ENCODE measurements at places on chromosomes 6 and 20. TPM values are rescaled to one million over a fixed set of nuclear protein-coding genes. Genes with fewer than 3 reads are reported as not detected.

Gene SPTLC3
- total RNA-seq = 18.7 TPM

- peaks cover 74% of the 10 kb centered on the region for H3K36me3 ChIP-seq
- no peak overlapping the region for H3K27ac ChIP-seq
- no peak for DNase-seq
- H3K4me1 ChIP-seq = peaks cover 13% of the 10 kb centered on the region
- H3K27me3 ChIP-seq = no peaks in the 10 kb centered on the region
- H3K4me3 ChIP-seq = no peak overlapping the region
These were observed 166.8 kb downstream of the DST start for GRCh38 chr6:56475736-56476457.

DNA sequence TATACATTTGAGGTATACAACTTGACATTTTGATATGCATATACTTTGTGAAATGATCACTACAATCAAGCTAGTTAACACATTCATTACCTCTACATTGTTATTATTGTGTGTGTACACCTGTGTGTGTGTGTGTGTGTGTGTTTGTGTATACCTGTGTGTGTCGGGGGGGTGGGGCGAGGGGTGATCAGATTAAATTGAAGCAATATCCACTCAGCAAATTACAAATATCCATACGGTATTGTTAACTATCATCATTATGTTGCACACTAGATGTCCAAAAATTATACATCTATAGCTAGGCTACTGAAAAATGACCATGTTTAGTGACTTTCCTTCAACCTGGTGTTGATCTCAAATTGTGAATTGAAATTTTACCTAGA is 1.8 kb downstream of the RHAG start:
- H3K4me3 ChIP-seq = no peak overlapping the region
- H3K27me3 ChIP-seq = no peaks in the 10 kb centered on the region
- no peaks in the 10 kb centered on the region for H3K4me1 ChIP-seq

DNA sequence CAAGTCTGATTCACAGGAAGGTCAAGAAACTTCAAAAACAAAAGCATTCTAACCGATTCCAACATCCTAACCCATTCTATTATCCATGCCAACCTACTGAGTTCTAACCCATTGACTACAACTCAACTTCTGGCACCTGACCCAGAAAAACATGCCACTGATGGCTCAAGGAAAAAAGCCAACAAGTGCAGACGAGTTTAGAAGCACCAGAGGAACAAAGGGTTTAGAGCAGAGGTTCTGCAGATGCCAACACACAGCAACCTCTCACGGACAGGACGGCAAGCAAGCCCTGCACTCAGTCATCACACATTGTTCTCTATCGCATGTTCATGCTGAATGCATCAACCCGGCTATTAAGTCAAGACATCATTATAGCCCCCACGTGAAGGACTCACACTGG is 25.2 kb upstream of the MC3R start:
- H3K27me3 ChIP-seq = peaks cover 4% of the 10 kb centered on the region
- DNase-seq = no peak
- H3K36me3 ChIP-seq = no peaks in the 10 kb centered on the region

DNA sequence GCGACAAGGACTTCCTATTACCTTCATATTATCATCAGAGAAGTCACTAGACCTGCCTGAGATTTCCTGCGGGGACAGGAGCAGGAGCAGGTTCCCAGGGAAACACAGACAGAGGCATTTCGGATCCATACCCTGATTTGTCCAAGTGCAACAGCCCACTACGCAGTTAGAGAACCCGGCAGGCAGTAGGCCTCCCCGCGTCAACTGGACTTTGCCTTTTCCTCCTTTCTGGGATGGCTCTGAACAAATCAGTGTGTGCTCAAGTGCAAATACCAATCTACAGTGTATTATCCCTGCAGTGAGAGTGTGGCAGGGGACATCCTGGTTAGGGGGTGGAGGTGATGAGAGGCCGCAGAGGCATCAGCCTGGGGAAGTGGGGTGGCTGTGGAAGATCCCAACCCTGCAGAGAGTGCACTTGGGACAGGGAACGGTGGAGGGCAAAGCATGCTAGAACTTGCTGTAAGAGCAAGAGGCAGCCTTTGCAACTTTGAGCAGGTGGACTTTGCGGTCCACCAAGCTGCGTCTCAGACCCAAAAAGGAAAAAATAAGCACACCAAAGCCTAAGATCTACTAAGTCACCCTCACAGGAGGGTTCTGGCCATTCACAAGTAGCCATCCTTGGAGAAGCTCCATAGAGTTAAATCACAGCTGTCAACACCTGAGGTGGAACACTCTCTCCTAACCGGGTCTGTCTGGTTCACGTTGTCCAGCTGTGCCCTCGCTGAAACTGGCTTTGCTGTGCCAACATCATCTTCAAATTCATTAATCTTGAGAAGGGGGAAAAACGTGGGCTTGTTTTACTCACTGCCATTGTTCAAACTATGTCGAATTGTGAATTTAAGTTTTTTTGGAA is 159.1 kb downstream of the ZDHHC14 start:
- H3K27ac ChIP-seq = no peak overlapping the region
- peaks cover 32% of the 10 kb centered on the region for H3K4me1 ChIP-seq
- H3K36me3 ChIP-seq = no peaks in the 10 kb centered on the region

DNA sequence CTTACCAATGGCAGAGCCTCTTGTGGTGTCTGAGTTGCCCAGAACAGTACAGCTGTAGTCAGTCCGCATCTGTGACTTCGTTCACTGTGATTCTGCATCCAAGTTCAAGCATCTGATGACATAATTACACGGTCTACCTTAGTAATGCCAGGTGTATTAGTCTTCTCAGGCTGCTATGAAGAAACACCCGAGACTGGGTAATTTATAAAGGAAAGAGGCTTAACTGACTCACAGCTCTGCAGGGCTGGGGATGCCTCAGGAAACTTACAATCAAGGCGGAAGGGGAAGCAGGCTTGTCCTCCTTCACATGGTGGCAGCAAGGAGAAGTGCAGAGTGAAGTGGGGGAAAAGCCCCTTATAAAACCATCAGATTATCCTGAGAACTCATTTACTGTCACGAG is 163.9 kb upstream of the SULF2 start:
- H3K36me3 ChIP-seq = no peaks in the 10 kb centered on the region
- no peaks in the 10 kb centered on the region for H3K27me3 ChIP-seq
- no peak for DNase-seq
- no peak overlapping the region for H3K27ac ChIP-seq
- no peaks in the 10 kb centered on the region for H3K4me1 ChIP-seq

GRCh38 chr6:71333050-71333449 is 44.4 kb downstream of the OGFRL1 start:
- no peaks in the 10 kb centered on the region for H3K27me3 ChIP-seq
- H3K27ac ChIP-seq = no peak overlapping the region
- H3K4me3 ChIP-seq = no peak overlapping the region
- no peaks in the 10 kb centered on the region for H3K36me3 ChIP-seq
- peaks cover 28% of the 10 kb centered on the region for H3K4me1 ChIP-seq

DNA sequence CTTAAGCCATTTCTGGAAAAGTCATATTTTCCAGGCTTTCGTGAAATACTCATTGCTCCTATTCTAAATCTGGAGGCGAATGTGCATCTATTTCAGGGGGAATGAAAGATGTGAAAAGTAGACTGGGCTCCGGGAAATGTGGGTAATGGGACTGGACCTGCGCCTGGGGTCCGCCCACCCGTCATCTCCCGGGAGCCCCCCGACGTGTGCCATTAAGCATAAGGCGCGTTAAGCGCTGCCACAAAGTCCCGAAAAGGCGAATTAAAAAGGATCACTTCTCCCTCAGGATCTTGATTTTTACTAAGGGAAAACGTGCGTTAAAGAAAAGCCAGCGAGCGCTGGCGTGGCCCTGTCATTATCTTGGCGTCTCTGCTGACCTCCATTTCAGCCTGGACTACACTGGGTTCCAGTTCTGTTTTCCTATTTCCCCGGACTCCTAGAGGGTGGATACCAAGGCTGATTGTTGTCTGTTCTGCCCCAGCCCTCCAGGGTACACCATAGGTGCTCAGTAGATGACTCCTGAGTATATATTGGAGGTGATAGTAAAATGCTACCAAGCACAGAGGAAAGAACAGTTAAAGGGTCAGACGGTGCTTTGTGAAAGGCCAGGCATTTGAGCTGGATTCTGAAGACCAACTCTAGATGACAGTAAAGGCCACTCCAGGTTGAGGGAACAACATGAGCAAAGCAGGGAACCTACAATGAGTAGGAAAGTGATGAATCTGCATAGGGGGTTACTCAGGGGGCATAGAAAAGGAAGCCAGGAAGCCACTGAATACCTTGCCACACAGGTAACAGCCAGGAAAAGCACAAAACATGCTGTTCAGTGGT is 89.2 kb upstream of the ARID1B start:
- peaks cover 16% of the 10 kb centered on the region for H3K4me1 ChIP-seq
- DNase-seq = peak; percentile 47
- H3K36me3 ChIP-seq = no peaks in the 10 kb centered on the region
- H3K4me3 ChIP-seq = peak overlapping the region; percentile 75
- H3K27ac ChIP-seq = peak overlapping the region; percentile 89
- no peaks in the 10 kb centered on the region for H3K27me3 ChIP-seq

DNA sequence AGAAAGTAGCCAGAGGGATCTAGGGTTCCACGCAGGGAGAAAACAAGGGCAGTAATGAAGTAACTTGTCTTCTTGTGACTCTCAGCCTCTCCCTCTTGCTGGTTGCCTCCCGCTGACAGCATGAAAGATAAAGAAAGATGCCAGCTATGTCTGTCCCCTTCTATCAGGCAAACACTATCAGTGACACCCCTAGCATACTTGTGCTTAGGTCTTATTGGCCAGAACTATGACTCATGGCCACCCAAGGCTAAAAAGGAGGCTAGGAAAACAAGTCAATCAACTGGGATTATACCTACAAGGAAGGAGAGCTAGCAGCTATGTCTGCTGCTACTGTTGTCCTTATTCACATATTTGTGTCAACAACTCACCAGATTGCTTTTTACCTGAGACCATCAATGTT is 206.8 kb upstream of the SOX4 start:
- H3K27ac ChIP-seq = no peak overlapping the region
- H3K4me3 ChIP-seq = no peak overlapping the region
- no peaks in the 10 kb centered on the region for H3K4me1 ChIP-seq
- H3K36me3 ChIP-seq = no peaks in the 10 kb centered on the region

DNA sequence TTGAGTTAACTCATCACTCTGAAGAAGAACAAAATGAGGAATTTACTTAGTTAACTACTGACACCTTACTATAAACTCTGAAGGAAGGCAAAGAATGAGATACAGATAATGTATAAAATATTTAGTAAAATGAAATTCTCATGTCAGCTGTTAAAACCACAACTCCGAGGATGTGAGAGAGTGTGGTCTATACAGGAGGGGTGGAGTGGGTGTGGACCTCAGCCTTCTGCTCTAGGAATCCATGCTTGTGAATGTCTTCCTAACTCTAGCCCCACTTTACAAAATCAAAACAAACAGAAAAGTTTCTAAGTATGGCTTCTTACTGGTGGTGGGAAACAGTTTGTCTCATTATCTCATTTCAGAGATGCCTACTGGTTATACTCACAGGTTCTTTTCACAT is 14.2 kb downstream of the PPP1R14C start:
- peaks cover 12% of the 10 kb centered on the region for H3K4me1 ChIP-seq
- no peak for DNase-seq
- no peak overlapping the region for H3K4me3 ChIP-seq
- no peak overlapping the region for H3K27ac ChIP-seq
- no peaks in the 10 kb centered on the region for H3K36me3 ChIP-seq
- peaks cover 4% of the 10 kb centered on the region for H3K27me3 ChIP-seq

DNA sequence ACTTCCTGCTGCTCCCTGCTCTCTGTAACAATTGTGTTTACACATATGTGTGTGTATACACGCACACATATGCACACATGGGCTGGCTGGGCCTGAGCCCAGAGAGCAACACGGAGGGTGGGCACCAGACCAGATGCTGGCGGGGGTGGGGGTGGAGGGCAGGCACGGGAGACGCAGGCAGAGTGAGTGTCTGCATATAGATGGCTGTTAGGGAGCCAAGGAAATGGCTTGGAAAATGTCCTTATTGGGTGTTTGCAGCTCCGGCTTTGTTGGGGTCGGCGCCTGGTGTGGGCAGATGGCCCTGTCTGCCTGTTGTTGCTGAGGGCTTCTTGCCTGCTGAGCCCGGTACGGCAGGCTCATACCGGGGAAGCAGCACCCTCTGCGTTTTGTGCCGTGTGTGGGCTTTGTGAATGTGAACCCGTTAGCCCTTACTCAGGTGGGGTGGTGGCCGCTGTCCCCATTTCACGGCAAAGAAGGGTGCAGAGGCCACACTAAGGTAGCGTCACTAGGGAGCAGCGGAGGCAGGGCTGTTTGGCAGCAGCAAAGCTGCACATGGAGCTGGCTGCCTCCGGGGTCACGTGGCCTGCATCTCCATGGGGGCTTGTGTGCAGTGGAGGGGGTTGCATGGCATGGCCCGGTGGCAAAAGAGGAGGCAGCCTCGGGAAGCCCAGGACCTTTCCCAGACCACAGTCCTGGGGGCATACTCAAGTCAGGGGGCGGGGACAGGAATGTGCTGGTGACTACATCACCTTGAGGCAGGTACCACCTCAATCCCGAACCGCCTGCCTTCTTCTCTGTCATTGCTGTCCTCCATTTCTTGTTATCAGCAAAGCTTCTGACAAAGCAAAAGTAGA is 47.4 kb upstream of the SRF start:
- H3K4me3 ChIP-seq = no peak overlapping the region
- peaks cover 44% of the 10 kb centered on the region for H3K4me1 ChIP-seq
- no peak for DNase-seq
- no peak overlapping the region for H3K27ac ChIP-seq
- H3K36me3 ChIP-seq = no peaks in the 10 kb centered on the region

All from lower lobe of right lung (tissue), 2 donors.